ENCODE measurements at places on chromosomes 5 and 9.

DNA sequence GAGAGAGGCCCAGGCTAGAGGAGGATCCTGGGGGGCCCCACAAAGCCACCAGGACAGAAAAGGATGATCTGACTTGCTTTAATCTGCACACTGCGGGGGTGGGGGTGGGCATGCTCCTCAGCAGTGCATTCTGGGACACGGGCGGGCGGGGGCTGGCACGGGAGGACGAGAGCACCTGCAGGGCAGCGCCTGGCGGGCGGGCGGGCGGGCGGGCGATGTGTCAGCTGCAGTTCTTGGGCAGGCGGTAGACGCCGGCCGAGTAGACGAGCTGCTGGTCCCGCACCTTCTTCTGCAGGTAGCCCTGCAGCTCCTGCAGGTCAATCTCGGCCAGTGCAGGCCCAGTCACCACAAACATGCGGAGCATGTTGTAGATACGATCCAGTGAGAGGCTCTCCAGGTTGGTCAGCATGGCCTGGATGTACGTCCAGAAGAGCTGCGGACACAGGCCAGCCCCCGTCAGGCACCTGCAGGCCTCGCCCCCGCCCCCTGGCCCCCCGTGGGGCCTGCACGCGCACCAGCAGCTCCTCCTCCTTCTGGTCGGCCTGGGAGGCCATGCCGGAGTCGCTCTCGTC lies 3.0 kb upstream of the TMEM210 start:
- DNase-seq: no peak

DNA sequence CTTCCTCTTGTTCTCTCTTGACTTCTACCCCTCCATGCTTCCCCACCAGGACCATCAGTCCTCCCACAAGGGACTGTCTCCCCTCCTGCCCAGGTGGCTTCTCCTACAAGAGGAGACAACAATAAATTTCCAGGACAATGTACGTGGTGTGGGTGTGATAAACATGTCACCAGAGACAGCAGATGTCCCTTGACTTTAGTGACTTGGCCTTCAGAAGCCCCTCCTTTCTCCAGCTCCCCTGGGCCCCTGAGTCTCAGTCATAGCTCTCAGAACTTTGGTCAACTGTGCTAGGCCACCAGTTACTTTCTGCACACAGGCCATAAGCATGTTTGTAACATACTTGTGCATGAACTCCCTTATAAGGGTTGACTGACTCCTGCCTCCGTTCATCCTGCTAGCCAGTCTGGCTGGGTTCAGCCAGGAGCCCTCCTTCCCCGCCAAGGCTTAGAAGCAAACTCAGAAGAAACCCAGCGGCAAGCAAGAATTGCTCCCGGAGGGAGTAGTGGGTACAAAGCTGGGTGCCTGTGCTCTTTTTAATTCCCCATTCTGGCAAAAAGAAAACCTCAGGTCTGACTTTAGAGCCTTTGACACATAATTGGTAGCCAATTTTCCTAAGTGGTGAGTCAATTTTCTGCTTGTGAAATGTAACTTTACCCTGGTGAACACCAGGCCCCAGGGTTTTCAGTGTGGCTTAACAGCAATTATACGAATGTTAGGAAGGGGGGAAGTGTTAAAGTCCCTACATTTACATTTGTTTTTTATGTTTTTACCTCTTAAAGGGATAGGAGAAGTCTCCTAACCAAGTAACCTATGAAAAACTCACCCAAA lies 49.2 kb downstream of the EBF1 start:
- DNase-seq: no peak

- DNase-seq: no peak
Observed at GRCh38 chr5:150801117-150801927, 22.8 kb downstream of the SMIM3 start.

DNA sequence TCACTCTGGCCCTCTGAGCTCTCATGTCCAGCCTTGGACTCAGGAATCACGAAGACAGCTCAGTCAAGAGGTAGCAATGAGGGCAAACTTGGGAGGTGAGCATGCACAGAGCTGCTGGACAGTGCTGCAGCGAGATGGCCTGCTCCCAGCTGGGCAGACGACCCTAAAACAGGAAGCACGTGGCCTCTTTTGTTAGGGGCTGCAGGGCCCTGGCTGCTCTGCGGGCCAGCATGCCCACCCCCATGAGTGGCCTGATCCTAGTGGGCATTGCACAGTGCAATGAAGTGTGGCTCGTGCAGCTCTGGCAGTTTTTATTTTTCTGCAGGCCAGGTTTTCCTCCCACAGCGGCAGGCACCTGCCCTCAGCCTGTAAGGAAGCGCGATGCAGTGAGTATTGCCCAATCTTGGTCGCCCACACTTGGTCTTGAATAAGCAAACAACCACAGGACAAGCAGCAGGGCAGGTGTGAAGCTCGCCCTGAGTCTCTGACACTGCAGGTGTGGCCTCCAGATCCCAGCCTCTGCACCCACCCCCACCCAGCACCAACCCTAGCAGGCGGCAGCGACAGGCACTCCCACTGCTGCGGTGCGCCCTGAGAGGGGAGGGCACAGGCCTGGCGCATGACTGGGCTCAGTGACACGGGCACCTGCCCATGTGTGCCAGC lies 60.8 kb downstream of the SEMA4D start:
- DNase-seq: no peak

- DNase-seq: no peak
Observed at GRCh38 chr5:72501488-72501887, 5.7 kb downstream of the ZNF366 start.

- DNase-seq: no peak
Observed at GRCh38 chr5:112708103-112708622, 29.5 kb upstream of the APC start.

- no peak for DNase-seq
Observed at GRCh38 chr5:134142052-134142451, 27.6 kb downstream of the TCF7 start.

DNA sequence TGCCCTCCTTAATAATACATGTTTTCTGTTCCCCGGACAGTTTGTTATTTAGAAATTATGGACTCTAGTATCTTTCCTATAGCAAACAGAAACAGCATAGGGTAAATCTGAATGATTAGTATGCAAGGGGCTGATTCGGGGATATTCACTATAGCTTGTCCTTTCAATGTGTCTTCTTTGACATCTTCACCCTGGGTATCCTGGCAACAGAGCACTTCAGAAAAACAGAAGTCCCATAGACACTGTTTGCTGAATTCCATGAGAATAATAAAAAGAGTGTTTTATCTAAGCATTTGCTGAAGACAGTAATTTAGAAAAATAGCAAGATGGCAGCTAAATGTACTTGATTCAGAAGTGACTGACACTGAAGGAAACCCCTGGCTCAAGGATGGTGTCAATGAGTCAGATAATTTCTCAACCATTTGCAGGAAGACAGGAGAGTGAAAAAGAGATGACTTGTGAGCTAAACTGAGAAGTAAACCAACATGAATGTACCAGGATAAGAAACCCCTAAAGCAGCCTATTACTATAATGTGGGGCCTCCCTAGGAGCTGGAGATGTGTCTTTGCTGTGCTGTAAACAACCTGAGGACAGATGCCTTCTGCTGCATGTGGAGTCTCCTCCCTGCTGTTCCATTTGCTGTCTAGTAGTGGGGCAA lies 246.2 kb downstream of the MAN2A1 start:
- DNase-seq: no peak

DNA sequence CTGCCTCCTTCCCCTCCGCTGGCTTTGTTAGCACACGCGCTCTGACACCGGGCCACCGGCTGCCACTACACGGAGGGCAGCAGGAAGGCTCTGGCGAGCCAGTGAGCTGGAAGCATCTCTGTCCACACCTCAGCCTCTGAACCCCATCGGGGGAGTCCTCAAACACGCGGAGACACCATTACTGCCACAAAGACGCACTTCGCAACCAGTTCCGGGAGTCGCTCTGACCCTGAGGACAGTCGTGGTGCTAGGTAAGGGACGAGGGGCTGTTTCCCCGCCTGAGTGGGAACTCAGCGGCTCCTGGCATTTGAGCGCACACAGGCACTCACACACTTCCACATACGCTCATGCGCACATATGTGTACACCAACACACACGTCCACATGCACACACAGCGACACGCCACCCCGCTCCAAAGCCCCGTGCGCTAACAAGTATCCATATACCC lies 160.0 kb downstream of the C9orf152 start:
- peak; percentile 25 for DNase-seq

DNA sequence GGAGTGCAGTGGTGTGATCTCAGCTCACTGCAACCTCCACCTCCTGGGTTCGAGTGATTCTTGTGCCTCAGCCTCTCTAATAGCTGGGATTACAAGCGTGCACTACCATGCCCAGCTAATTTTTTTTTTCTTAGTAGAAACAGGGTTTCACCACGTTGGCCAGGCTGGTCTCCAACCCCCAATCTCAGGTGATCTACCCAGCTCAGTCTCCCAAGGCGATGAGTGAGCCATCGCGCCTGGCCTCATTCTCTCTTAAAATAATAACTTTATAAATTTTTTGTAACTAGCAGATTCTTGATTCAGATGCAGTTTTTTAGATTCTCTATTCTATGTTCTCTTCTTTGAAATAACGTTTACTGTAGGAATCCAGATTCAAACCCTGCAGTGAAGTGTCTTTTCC lies 127.1 kb downstream of the GDNF start:
- DNase-seq: no peak

GRCh38 chr9:94802793-94803192 lies 76.3 kb downstream of the AOPEP start:
- no peak for DNase-seq

- peak; percentile 4 for DNase-seq
Observed at GRCh38 chr9:21395778-21396717, 10.8 kb upstream of the IFNA2 start.

GRCh38 chr5:34684281-34684979 lies 28.3 kb downstream of the RAI14 start:
- DNase-seq: no peak

- no peak for DNase-seq
Observed at GRCh38 chr9:116984111-116984510, 297.0 kb downstream of the TRIM32 start.

DNA sequence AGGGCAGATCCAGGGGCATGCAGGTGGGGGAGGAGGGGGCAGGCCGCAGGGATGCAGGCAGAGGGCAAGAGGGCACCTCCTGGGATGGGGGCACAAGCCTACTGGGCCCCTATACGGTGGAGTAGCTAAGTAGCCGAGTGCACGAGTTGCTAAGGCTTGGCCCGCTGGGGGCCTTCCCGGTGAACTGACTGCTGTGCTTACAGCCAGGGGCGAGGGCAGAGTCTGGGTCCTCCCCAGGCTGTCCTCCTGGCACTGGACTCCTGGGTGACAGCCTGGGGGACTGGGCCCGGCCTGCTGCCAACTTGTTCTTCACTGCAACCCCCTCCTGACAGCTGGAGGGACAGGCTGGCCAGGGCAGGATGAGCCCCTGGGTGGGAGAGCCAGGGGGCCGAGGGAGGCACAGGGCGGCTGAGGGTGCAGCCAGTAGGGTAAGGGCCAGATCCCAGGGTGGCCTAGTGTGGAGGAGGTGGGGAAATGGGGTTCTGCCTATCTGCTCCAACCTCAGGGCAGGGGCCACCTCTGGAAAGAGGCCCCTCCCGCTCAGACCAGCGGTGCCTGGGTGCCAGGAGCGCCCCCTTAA lies 1.7 kb upstream of the EGFL7 start:
- no peak for DNase-seq

DNA sequence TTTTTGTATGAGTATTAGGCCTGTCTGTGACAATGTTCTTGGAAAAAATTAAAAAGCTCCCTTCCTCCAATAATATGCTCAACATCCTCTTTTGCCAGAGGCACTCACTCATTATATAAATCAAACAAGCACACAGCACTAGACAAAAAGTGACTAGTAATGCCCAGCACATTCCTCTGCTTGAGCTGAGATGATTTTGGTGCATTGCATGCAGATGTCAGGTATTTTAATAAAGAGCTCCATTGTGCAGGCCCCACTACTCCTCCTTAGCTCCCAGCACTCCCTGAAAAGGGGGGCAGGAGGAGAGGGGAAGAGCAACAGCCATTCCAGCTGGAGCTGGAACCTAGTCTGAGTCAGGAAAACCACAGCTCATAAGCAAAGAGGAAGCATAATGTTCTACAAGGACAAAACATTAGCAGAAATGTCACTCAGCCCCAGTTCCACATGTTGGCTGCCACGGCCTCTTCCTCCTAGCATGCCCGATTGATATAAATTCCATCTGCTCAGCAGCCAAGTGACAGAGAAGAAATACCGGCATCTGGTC lies 348.5 kb downstream of the BNC2 start:
- DNase-seq: no peak

DNA sequence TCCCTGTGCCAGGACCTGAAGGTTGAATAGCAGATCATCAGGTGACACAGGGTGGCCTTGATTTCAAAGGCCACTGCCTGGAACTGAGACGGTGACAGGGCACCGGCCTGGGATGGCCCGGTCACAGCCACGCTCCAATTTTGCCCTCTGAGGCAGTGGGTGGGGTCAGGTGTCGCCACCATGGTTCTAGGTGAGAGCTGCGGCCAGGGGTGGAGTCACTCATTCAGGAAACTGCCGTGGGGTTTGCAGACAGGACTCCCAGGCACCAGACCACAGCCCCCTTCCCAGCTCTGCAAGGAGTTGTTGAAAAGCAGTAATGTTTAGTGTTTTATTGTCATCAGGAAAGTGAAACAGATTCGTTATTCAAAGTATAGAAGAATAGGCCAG lies 17.3 kb upstream of the RNU6ATAC start:
- DNase-seq: peak; percentile 27

GRCh38 chr5:128674837-128675446 lies 136.9 kb upstream of the FBN2 start:
- no peak for DNase-seq

DNA sequence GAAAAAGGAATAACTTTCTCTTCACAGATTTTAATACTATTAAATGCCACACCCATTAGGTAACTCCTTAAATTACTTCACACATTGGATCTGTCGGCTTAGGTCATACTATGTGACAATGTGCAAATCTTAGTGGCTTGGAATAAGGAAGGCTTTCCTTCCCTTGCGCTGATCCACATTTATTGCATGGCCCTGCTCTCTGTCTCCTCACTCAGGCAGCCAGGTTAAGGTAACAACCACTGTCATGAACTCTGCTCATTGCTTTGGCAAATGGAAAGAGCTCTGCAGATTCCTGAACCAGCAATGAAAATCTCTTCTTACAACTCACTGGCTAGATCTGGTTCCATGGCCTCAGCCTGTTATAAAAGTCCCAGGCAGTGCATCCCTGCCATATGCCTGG lies 121.9 kb upstream of the NFIB start:
- no peak for DNase-seq

DNA sequence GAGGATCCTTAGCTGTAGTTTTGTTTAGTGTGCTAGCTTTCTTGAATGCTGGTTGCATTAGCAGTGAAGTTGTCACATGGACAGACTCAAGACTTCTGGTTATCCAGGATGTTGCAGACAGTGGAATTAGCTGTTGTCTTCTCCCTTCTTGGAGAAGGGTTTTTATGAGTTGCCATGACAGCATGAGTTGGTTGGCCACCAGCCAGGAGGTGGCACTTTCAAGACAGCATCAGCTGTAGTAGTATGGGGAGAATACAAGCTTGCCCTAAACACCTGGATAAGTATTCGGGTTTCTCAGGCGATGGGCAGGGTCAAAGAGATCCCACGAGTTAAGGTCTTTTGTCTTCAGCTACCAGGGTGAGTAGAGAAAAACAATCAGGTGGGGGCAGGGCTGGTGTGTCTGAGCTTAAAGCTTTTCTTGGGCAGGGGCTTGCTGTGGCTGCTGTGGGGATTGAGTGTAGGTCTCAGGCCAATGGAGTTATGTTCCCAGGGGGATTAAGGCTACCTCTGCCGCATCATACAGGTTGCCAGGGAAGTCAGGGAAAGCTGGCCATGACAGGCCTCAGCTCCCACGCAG lies 7.7 kb upstream of the C5orf47 start:
- DNase-seq: no peak

GRCh38 chr5:168985454-168985853 lies 315.5 kb downstream of the SLIT3 start:
- no peak for DNase-seq
